ENCODE measurements at places on chromosomes 11 and 22. TPM values are rescaled to one million over a fixed set of nuclear protein-coding genes. Genes with fewer than 3 reads are reported as not detected.

DNA sequence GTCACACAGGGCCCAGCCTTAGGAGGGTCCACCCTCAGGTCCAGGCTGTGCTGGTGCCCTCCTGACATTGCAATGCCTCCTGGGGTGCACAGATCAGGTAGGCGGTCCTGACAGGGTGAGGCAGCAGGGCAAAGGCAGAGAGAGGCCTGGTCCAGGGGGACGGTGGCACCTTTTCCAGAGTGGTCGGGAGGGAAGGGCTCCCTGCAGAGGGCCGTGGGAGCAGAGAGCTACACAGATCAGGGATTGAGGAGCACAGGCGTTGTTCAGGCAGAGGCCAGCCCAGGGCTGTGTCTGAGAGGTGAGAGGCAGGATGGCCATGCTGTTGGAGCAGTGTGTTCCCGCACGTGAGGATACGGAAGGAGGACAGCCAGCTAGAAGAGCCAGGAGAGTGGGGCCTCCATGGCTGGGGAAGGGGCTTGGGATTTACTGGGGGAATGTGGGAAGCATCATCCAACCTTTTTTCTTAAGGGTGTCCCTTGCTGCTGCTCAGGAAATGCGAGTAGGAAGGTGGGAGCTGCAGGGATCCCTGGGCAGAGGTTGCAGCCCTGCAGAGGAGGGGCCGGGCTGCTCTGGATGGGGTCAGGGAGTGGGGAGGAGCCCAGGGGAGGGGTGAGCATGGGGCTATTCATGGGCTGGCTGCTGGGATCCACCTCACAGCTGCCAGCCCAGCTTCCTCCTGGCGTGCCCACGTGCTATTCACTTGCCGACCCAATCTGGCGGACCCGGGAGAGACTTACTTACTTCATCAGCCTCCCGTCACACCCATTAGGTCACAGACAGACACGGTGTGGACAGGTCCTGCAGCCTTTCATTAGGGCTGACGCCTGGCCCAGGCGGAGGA lies 1516.4 kb downstream of the TBC1D22A start:
- DNase-seq = no peak

The OR6A2 gene
- total RNA-seq = not detected

- no peak for DNase-seq
Observed at GRCh38 chr22:36366291-36366708, 21.5 kb downstream of the MYH9 start.

DNA sequence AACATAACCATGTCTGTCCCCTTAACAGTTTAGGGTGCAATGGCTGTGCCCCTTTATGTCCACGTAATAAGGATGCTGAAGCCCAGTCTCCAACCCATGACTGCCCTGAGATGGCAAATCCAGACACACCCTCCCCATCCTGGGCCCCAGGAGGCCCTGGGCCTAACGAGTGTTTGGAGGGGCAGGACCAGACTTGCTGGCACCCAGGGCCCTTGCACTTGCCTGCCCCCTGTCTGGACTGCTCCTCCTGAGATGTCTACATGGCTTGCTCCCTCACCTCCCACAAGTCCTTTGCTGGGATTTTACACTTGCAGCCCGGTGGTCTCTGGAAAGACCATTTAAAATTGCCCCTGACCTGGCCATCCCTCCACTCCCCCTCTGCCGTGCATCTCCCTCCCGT lies 132.2 kb upstream of the NECTIN1 start:
- no peak for DNase-seq

The MUC2 gene
- 0.17 TPM for total RNA-seq

GRCh38 chr11:11157185-11157584 lies 195.9 kb downstream of the CSNK2A3 start:
- DNase-seq = no peak

The CARD10 gene
- total RNA-seq = 13.7 TPM
